ENCODE measurements at places on chromosomes 5 and 9.
A peak's percentile ranks its signal among the peaks of the same experiment; 100 is the strongest.

DNA sequence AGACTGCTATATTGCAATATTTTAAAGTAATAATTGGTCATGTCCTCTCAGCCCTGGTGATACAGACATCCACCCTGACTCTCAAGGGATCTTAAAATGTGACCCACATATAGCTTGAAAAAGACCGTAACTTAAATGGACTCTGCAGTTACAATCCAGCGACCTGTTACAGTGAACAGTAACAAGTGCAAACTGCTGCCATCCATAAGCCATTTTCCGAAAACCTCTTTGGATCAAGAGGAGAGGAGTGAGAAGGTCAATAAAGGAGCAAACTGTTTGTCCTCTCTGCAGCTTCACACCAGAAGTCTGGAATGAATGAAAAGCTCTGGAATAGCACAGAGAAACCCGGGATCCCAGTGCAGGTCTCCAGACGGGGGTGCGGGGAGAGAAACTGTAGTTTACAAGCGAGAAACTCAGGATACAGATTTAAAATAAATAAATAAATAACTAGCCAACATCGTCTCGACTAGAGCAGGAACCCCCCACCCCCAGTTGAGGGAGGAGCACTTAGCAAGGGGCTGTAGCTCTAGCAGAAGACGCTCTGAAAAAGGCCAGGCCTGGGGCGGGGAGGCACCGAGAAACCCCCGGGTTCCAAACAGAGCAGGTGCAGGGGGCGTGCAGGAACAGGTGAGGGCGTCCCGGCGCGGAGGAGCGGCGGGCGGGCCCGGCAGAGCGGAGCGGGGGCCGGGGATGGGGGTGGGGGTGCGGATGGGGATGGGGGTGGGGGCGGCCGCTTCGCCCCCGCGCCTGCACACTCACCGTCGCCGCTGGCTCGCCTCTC lies 572 bp downstream of the ZDHHC21 start:
- no peak for DNase-seq

DNA sequence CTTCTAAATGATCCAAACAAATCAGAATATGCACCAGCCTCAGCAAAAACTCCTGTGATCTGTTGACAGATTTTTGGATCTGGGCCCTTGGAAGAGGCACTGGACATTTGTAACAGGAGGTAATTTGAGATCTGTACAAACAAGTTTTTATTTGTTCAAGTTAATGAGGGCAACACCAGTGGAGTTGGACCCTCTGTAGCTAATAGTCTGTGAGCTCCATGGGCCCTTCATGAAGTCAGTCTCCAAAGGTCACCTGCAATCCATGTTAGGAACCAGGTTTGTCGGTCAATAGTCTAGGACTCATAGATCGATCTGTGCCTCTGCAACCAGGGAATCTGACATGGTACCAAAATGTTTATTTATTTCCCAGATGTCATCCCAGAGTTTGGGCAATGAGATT lies 40.9 kb downstream of the PAM start:
- peak; percentile 16 for DNase-seq

GRCh38 chr9:136362450-136362784 lies 1.1 kb downstream of the DNLZ start:
- no peak for DNase-seq

GRCh38 chr9:19379283-19379682 lies 753 bp downstream of the RPS6 start:
- DNase-seq, result no peak

DNA sequence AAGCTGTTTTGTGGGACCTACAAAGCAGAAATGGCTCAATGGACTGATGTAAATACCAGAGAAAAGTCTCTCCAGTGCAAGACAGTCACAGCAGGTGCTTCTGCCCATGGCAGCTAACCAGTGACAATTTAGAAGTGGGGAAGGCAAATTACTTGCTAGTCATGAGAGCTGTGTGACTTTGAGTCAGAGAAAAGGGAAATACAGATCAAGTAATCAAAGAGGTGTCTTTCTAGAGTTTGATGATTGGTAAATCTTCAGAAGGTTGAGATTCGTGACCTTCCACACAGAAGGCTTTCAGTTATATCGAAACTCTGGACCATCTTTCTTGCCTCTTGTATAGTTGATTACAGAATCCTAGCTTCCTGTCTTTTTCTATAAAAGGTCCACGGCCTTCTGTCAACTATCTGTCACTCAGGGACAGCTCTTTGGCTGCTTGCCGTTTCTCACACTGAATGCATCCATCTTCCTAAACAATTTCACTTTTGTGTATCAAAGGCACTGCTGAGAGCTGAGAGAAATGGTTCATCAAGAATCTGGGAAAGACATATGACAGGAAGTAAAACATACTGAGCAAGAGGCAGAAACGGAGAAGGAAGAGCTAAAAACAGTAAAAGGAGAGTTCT lies 993.9 kb upstream of the ACO1 start:
- DNase-seq, result no peak

GRCh38 chr5:78355561-78355960 lies 4.9 kb upstream of the SCAMP1 start:
- no peak for DNase-seq

GRCh38 chr5:135739383-135739981 lies 95.0 kb upstream of the SLC25A48 start:
- no peak for DNase-seq

GRCh38 chr5:119019949-119020348 lies 31.6 kb upstream of the DTWD2 start:
- DNase-seq, result no peak

DNA sequence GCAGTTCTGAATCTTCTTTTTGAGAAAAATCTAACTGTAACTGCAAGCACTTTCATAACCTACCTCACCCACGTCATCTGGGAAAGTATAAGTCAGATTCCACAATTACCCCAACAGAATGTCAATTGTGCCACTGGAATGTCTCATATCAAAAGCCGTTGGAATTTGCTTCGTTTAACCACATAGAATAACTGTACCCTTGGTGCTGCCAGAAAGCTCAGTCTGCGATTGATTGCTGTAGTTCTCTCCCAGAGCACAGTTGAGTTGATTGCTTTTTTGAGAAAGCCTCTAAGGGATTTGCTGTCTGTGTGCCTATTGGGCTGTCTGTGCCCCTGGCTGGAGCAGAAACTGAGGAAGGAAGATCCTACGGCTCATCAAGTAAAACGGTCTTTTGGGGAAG lies 583.6 kb downstream of the TMEM38B start:
- no peak for DNase-seq

DNA sequence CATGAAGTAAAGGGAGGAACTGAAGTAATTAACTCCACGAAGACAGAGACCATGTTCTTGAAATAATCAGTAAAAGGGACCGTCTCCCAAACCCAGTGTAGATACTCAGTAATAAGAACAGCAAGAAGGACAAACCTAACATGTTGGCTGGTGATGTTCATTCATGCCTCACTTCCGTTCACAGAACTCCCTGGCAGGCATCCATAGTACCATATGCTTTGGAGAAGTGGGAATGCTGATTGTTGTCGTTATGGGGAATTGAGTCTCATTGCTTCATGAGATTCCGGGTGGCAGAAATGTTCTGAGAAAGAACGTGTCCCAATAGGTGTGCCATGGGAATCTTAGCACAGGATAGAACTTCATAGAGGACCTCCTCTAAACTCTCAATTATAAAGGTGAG lies 452.3 kb downstream of the ZSWIM6 start:
- peak; percentile 1 for DNase-seq

DNA sequence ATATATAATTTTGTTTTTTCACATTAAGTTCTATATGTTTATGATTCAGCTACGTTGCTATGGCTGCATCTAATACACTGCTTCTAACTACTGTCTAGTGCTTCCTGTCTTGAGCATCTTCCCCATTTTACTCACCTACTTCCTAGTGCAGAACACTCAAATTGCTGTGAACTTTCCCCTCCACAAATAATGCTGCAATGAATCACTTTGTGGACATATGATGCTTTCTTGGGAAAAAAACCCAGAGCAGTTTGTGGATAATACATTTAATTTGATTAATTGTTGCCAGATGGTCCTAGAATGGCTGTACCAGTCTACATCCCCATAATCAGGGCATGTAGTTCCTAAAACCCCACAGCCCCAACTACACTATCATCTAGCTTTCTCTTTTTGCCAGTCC lies 18.5 kb downstream of the CD180 start:
- DNase-seq, result peak; percentile 24
